ENCODE measurements at places on chromosomes 13 and 19. TPM values are rescaled to one million over a fixed set of nuclear protein-coding genes. Genes with fewer than 3 reads are reported as not detected.

ATP4A gene
- total RNA-seq, result not detected

GTF3A gene
- 65.7 TPM for total RNA-seq

PTPRS gene
- 184 TPM for total RNA-seq

CYP2S1 gene
- 90.1 TPM for total RNA-seq

PSG7 gene
- total RNA-seq, result not detected

DNAAF3 gene
- 7.3 TPM for total RNA-seq

CYP2F1 gene
- total RNA-seq, result not detected

IGSF23 gene
- total RNA-seq, result not detected

ZNF836 gene
- total RNA-seq, result 16.7 TPM

DPP9 gene
- 62.8 TPM for total RNA-seq

ZNF581 gene
- total RNA-seq, result 22.2 TPM

KIRREL2 gene
- total RNA-seq, result 0.12 TPM

SLC10A2 gene
- 5.2 TPM for total RNA-seq

KIR3DL2 gene
- not detected for total RNA-seq

TMEM143 gene
- 18.0 TPM for total RNA-seq

PSG11 gene
- not detected for total RNA-seq

ZNF772 gene
- total RNA-seq, result 18.9 TPM

CYP4F22 gene
- 0.17 TPM for total RNA-seq

OR7A10 gene
- total RNA-seq, result not detected

IGLON5 gene
- 0.37 TPM for total RNA-seq

CEACAM1 gene
- total RNA-seq, result 19.5 TPM

SLC1A5 gene
- 105 TPM for total RNA-seq

ONECUT3 gene
- 6.3 TPM for total RNA-seq

CKM gene
- not detected for total RNA-seq

BEST2 gene
- total RNA-seq, result not detected

KLK11 gene
- total RNA-seq, result 274 TPM

SHISA7 gene
- not detected for total RNA-seq

KMT2B gene
- 45.1 TPM for total RNA-seq

HS6ST3 gene
- total RNA-seq, result 0.49 TPM

DCT gene
- 0.55 TPM for total RNA-seq

PRKD2 gene
- total RNA-seq, result 61.5 TPM

STARD13 gene
- 36.1 TPM for total RNA-seq

CYP2A6 gene
- 1.9 TPM for total RNA-seq

NLRP7 gene
- not detected for total RNA-seq

TTYH1 gene
- 2.7 TPM for total RNA-seq

NRTN gene
- total RNA-seq, result 6.2 TPM

C19orf44 gene
- total RNA-seq, result 11.2 TPM

SIGLECL1 gene
- not detected for total RNA-seq

IZUMO4 gene
- total RNA-seq, result 11.5 TPM

LILRB2 gene
- 3.3 TPM for total RNA-seq

ZNF44 gene
- total RNA-seq, result 10.6 TPM

GPC5 gene
- total RNA-seq, result 2.2 TPM

OR7A5 gene
- total RNA-seq, result not detected

ENOX1 gene
- total RNA-seq, result 2.0 TPM

FAM216B gene
- total RNA-seq, result not detected

FBXO27 gene
- total RNA-seq, result 28.1 TPM

THSD8 gene
- total RNA-seq, result 4.1 TPM

SHFL gene
- total RNA-seq, result 71.4 TPM
